ENCODE measurements at places on chromosomes 11 and 22. TPM values are rescaled to one million over a fixed set of nuclear protein-coding genes. Genes with fewer than 3 reads are reported as not detected.

The PLAAT2 gene
- 2.1 TPM for total RNA-seq

The SDHAF2 gene
- total RNA-seq, result 39.8 TPM

The NOL12 gene
- 27.1 TPM for total RNA-seq

DNA sequence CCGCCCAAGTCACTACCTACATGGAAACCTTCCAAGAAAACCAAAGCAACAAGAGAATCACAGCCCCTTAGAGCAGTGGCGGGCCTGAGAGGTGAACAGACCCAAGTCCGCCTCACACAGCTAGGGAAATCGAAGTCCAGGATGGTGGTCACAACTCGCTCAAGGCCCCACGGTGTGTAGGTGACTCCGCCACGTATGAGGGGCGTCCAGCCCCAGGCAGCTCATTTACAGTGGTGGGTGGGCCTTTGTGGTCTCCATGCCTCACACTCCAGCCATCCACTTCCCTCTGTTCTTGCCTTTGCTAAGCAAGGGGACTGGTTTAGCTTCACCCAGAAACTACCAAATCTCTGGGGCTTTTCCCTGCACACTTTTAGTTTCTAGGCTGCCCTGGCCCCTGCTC is 9.7 kb upstream of the TCF20 start:
- DNase-seq, result no peak

DNA sequence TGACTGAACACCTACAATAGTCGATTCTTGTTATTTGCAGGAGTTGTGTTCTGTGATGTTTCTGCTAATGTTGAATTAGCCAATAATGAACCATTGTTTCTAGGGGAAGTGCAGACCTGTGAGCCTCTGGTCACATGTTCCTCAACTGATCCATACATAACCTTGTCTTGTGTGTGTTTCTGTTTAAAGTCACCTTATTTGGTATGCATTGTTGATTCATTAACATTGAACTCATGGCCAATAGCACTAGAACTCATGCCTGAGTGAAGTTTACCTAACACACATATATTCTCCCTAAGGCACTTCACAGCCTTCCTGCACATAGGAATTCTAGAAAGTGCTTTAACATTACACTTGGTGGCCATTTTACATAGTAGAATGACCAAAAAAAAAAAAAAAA is 271.8 kb upstream of the PLET1 start:
- DNase-seq, result no peak

DNA sequence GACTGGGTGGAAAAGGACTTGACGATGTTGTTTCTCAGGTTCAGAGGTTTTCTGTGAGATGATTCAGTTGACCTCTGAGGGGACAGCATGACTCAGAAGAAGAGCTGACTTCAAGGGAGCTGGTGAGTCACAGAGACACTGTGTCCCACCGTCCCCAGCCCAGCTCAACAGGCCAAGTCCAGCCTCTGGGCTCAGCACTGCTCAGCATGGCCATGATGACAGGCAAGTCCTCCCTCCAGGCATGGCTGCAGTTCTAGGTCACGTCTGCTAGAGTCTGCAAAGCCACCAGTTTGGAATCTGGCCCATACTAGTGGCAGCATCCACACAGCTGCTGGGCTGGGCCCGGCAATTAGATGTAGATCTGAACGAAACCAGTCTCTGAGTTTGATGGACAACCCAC is 12.9 kb downstream of the TRIM29 start:
- no peak for DNase-seq

DNA sequence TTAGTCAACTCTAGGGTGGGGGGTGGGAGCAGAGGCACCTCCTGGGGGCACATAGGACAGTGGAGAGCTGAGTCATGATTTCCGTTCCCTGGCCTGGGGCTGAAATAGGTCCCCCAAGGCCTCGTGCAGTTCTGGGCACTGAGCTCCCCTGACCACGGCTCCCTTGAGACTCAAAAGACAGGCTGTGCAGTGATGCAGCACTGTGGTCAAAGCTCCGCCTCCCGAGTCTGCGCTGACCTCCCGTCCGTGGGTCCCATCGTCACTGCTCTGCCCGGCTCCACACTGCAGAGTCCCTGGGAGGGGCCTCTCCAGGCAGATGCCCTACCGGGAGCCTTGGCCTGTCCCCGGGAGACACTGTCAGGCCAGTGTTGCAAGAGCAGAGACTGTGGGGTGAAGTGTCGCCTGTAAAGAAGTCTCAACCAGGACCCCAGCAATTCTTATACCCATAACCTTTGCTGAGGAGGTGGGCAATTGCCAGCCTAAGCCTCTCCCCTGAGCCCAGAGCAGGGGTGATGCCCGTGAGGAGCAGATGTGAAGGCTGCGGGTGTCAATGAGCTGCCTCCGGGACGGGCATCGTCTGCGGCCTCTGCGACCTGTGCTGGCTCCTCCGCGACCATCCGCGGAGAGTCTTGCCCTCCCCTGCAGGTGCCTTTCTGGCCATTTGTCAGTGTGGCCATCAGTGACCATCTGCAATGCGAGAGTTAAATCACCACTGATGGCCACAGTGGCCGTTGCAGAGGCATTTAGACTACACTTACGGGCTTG is 877.3 kb downstream of the BRD1 start:
- DNase-seq, result peak; percentile 8

All from mucosa of gallbladder (tissue), 1 donor.